ENCODE measurements at places on chromosomes 1 and 21.
A peak's percentile ranks its signal among the peaks of the same experiment; 100 is the strongest.

DNA sequence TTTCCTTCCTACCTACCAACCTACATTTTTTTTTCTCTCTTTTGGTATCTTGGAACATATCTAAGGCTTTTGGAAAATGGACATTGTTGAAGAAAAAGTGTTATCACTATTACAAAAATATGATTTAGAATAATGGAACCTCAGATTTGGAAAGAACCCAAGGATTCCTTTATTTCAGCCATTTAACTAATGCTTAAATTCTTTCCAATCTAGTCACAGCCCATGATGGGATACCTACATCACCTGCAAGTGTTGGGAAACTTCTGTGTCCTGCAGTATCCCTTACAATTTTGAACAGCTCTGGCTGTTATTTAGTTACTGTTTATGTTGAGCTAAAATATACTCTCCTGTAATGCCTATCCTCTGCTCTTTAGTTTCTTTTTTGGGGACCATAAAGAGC is 22.3 kb upstream of the APOBEC4 start:
- no peak for DNase-seq

DNA sequence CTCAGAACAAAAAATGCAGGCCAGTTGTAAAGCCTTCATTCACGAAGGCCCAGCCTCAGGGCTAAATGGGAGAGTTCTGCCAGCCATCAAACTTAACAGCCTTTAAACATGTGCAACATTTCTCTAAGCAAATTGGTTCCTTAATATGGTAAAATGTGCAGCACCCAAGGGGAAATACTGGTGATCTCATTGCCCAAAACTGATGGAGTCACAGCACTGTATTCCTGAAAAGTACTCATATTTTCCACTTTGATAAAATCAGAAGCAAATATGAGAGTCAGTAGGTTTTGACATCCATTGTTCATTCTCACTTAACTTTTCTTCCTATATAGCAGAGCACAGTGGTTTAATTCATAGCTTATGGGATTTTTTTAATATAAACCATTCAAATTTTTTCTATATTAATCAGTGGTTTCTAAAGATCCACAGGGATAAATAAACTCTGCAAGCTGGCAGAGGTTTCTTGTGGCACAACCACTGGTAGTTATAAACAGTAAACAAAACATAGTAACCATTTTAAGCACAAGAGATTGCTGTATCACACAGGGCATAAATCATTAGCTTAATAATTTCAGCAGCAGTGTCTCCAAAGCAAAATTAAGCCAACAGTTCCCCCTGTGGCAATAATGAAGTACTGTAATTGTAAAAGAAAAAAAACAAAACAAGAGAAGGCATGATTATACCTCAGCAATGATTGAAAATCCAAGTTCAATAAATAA is 106.9 kb upstream of the LYPLAL1 start:
- peak; percentile 52 for DNase-seq

DNA sequence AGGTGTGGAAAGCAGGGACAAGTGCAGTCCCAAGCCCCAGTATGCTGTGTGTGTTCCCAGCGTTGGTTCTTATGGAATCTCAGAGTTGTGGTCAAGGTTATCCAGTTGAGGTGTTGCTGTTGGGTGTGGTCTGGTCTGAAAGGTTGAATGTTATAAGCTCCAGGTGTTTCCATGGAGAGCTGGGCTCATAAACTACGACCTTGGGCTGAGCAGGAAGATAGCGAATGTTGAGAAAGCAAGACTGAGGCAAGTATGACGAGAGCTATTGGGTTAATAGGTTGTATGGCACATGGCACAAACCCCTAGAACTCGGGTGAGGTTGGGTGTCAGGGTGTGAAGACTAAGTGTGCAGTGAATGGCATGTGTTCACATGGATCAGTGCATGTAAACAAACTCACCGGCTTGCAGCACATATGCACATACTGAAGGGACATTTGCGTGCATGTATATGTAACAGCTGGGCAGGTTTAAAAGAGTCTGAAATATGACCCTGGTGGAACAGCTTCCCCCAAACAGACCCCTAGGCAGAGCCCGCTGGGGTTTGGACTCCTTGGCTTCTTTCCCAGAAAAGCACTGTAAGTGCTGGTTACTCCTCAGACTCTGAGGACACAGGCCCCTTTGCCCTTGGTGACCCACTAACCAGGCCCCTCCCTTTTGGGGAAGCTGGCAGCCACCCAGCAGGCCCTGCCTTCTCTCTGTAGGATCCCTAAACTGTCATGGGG is 117.5 kb downstream of the NAV1 start:
- no peak for DNase-seq

DNA sequence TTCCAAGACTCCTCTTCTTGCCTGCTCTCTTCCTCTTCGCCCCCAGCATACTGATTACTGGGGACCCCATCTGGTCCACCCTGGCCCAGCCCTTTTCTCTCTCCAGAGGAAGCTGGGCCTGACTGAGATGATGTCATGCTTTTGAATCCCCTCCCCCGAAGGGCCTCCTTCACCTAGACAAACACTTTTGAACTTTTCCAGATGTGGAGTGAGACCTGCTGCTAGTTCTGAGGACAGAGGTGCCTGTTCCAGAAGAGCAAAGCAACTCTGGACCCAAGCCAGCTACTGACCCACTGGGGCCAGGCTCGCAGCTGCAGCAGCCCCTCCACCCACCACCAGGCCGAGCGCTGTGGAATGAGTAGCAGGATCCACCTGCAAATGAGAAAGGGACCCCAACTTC is 8.4 kb downstream of the CD34 start:
- no peak for DNase-seq

DNA sequence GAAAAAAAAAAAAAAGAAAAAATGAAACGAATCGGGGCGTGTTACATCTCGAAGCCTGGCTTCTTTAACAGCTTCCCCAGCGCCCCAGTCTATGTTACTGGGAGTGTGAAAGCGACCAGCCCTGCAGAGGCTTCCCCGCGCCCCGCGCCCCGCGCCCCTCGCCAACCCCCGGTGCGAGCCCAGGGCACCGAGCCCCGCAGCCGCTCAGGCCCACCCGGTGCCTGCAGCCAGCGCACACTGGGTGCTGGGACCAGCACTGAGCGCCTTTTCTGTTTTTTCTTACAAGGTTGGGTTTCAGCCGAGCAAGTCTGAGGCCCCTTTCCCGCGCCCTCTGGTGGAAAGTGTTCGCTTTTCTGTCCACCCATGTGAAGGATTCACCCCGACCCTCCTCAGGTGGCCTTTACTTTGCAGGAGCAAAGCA is 42.1 kb upstream of the ZNF496 start:
- no peak for DNase-seq

DNA sequence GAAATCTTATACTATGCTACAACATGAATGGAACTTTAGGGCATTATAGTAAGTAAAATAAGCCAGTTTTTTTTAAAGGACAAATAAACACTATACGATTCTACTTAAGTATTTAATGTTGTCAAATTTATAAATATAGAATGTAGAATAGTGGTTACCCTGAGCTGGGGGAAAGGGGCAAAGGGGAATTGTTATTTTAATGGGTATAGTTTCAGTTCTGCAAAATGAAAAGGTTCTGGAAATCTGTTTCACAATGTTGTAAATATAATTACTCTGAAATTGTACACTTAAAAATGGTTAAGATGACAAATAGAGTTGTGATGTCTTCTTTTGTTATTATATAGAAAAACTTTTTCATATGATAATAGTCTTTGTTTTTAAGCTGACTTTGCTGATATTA is 366.3 kb downstream of the MRPL39 start:
- DNase-seq, result no peak

DNA sequence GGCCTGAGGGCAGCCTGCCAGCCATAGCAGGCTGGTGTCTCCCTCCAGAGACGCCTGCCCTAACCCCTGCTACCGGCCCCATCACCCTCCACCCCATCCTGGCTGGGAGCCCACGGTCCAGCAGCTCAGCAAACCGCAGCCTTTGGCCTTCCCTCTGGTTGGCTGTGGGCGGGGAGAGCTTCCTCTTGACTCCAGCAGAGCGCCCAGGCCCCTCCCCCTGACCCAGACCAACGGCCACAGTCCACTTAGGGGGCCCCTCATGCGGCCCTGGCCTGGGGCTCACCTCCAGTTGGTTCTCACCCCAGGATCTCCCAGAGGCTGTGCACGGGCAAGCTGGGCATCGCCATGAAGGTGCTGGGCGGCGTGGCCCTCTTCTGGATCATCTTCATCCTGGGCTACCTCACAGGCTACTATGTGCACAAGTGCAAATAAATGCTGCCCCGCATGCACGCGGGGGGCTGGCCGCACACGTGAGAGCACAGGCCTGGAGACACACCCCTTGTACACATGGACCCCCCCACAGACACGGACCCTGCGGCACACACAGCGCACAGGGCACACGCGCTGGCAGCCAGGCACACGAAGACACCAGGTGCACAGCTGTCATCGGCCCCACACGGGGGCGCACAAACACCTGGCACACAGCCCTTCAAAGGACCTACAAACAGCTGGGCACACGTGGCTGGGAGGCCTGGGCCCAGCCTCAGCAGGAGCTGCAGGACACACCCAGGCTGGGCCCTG is 3.1 kb downstream of the SMIM1 start:
- peak; percentile 31 for DNase-seq

- DNase-seq, result no peak
These were observed 90.1 kb downstream of the TENT5C start for GRCh38 chr1:117695796-117696490.

- no peak for DNase-seq
These were observed 4.5 kb upstream of the NOS1AP start for GRCh38 chr1:162065016-162065415.

GRCh38 chr1:157596384-157596783 is 1.5 kb downstream of the FCRL4 start:
- DNase-seq, result no peak

DNA sequence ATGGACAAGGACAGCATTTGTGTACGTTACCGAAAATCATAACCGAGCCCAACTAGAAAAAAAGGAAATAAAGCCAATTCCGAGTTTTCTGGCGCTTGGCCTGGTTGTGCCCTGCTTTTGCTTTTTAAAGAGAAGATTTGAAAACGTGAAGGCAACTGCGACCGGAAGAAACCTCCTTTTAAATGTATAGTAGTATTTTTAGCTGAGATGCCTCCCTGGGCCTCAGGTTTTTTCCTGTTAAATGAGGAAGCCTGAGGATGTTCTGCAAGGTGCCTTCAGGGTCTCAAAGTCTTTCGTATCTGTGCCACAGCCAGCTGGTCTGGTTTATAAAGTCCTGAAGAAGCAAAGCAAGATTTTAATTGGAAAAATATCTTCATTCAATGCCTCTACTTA is 371 bp upstream of the ODF2L start:
- no peak for DNase-seq

DNA sequence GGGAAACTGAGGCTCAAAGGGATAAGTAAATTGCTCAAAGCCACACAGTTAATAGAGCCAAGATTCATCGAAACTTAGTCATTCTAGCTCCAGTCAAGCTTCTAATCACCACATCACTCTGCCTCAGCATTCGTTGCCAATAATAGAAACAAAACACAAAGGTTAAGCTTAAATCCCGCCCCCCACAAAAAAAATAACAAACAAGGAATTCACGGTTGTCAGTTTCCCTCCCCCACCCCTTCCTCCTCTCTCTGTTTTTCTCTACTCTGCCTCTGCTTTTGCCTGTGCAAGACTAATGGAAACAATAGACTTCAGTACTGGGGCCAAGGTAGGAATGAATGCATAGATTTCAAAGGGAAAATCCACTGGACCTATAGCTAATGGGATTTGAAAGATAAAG is 70.7 kb upstream of the ZNF644 start:
- DNase-seq, result no peak

DNA sequence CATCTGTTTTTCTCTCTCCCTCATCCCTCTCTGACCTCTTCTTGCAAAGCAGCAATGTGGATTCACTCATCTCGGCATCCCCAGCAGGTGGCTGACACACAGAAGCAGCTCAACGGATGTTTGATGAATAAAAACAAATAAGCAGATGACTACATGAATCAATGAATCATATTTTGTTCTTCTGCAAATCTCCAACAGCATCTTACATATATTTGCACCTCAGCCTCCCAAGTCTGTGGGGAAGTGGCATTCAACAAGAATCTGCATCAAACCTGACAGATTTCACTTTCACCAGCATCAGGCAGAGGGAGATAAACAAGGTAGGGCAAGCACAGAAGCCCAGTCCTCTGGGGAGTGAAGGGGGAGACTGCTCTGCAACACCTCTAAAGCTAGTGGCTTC is 34.0 kb downstream of the CAPN8 start:
- DNase-seq, result no peak

DNA sequence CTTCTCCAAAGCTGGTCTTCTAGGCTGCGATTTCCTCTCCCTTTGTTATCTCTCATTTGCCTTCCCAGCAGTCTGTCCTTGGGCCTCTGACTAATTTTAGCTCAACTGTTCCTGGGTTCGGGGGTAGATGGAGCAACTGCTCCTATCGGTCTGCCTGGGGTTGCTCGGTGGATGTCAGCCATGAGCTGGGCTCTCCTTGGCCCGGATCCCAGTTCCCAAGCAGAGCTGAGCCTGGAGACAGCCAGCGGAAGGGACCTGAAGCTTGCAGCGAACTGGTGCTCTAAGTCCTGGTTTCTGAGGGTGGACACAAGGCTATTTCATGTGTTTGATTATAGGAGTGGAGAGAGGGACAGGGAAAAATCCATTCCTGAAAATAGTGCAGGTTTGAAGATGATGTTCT is 423.0 kb downstream of the RPS6KC1 start:
- no peak for DNase-seq

DNA sequence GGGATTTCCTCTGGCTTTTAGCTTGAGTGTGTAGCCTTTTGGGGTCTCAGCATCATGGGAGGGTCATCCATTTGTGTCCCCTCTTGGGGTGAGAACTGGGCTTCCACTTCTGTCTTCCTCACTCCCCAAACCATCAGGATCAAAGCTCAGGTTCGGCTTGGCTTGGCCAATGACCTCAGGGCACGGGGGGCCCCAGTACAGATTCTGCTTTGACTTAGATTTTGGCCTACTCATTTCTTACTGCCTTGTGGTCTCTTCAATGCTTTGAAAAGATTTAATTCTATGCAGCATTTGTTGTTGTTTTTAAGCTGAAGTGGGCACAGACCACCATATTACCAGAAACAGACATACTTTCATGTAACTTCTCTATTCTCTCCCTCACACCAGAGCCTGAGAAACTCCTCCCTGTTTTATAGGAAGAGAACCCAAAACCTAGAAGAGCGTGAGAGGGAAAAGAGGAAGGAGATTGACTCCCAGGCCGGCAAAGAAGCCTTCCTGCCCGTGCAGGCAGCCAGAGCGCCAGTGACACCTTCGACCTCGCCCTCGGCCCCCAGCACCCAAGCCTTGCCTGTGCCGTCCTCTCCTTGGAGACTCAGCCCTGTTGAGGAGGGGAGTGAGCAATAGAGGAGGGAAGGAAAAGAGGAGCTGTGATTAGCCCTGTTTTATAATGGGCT is 1.9 kb upstream of the S100A3 start:
- DNase-seq, result no peak

- DNase-seq, result no peak
These were observed 109.9 kb downstream of the TAS1R2 start for GRCh38 chr1:18749569-18749968.

DNA sequence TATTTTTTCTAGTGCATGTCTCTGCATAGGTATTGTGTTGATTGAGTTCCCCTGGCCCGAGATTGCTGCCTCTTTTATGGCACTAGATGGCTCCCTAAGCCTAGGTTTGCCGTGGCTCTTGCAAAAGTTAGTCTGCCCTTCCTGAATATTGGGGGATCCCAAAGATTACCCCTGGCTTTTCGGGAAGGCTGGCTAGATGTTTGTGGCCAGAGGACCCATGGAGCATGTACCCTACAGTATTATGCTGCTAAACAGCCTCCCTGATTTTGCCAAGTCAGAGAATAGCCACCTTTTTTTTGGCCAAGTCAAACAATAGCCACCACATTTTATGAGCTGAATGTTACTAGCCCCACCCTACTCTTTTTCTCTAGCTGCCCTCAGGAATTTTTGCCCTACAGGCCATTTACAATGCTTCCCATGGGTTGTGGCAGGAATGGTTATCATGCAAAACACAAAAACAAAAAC is 343.2 kb downstream of the OLFM3 start:
- peak; percentile 11 for DNase-seq

GRCh38 chr1:21289700-21290545 is at the start of gene ECE1:
TSS of gene ECE1 (minus strand) at chr1:21290463. CDS start at chr1:21290414, 49 bp downstream.
- DNase-seq, result no peak
